ENCODE measurements at places on chromosomes 3 and 15. TPM values are rescaled to one million over a fixed set of nuclear protein-coding genes. Genes with fewer than 3 reads are reported as not detected.

- DNase-seq, result no peak
These were observed 10.5 kb downstream of the IL17RD start for GRCh38 chr3:57154470-57155309.

- DNase-seq, result peak; percentile 76
These were observed 37.8 kb downstream of the HMCES start for GRCh38 chr3:129316248-129317013.

NOX5 gene
- total RNA-seq, result not detected

DNA sequence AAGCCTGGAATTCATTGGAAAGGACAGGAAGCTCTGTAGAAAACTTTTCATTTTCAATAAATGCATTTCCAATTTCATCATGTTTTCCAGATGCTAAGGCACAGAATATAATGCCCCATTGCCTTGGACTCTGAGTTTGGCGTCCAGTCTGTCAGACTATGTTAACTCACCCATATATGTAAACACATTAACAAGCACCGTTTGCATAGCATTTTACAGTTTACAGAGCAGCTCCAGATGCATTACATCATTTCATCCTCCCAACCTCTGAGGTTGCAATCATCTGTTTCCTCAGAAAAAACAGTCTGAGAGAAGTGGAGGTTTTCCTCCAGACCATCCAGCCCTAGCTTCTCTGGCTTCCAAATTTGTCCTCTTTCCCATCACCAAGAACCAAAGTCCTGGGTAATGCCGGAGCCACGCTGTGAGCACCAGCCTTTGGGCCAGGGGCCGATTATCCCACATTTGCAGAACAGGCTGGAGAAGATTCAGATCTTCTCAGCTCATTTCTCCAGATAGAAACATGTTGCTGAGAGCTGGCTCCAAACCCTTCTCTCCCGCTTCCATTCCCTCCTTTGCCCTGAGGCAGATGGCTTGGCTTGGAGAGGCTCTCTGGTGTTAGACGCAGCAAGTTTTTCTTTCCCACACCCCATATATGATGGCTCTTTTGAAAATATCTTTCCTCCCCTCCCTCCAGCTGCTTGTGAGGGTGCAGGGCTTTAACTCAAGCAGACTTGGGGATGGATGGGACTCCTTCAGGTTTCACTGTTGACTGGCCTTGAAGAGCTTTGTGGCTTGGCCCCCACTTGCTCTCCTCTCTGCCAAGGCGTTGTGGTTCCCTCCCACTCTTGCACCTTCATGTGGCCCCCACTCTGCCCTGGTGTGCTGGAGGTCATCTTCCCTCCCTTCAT, 26.0 kb downstream of the CYP19A1 start:
- no peak for DNase-seq

DNA sequence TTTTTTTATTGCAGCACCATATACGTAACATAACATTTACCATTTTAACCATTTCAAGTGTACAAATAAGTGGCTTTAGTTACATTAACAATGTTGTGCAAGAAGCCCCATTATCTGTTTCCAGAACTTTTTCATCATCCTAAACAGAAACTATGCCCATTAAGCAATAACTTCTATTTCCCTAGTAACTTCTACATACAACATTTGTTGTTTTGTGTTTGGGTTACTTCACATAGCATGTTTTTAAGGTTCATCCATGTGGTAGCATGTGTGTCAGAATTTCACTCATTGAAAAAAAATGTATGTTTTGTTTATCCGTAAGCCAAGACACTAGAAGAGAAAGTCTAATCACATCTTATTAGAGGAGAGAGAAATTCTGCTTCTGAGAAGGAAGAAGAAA, 450.5 kb upstream of the PDZRN3 start:
- no peak for DNase-seq

GRCh38 chr3:171566803-171567422, 106.7 kb upstream of the TNIK start:
- peak; percentile 45 for DNase-seq

- DNase-seq, result no peak
These were observed 475.4 kb downstream of the OCA2 start for GRCh38 chr15:27623560-27624305.

DNA sequence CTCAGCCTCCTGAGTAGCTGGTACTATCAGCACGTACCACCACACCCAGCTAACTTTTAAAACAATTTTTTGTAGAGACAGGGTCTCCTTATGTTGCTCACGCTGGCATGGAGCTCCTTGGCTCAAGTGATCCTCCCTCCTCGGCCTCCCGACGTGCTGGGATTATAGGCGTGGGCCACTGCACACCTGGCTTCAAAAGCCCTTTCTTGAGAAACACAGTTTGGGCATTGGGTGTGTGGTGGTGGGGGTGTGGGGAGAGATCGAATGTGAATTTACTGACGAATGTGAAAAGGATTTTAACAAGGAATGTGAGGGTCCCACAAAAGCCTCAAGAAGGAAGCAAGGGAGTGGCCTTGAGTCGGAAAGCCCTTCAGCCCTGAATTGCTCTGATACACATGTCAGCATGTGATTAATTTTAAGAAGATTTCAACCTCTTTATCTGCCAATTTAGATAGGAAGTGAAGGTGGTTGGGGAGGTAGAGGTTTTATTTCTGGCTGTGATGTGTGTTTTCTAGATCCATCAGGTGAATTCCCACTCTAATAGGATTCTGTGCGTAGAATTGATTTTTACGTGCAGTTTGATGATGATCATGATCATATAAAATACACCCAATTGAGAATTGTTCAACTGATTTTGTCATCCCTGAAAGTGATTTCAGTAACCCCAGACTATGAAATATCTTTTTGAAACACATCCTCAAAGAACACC, 1.1 kb downstream of the CCR4 start:
- no peak for DNase-seq

- peak; percentile 67 for DNase-seq
These were observed 146.0 kb downstream of the CHST2 start for GRCh38 chr3:143265501-143266070.

DNA sequence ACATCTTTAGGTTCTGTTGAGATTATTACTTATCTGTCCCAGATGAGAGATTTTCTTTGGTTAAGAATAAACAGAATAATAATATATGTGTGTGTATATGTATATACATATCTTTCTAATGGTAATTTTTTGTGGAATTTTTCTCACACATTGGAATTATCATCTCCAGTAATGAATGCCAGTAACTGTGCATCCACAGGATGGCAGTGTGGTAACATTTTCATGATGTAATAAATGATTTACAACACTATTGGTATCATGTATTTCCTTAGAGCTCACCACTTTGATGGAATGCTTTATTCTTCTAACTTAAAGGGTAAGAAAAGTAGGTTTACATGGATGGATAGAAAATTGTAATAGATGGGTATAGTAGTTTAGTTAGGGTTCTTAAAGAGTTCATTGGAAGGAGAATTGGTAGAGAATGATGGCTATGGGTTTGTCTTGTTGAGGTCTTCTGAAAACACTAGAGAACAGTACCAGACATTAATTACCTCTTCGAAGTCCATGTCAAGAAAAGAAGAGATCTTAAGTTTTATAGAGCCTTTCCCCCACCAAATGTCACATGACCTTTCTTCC, 78.1 kb downstream of the STT3B start:
- peak; percentile 43 for DNase-seq

GRCh38 chr3:186115239-186115996, 6.5 kb upstream of the ETV5 start:
- DNase-seq, result no peak

DNA sequence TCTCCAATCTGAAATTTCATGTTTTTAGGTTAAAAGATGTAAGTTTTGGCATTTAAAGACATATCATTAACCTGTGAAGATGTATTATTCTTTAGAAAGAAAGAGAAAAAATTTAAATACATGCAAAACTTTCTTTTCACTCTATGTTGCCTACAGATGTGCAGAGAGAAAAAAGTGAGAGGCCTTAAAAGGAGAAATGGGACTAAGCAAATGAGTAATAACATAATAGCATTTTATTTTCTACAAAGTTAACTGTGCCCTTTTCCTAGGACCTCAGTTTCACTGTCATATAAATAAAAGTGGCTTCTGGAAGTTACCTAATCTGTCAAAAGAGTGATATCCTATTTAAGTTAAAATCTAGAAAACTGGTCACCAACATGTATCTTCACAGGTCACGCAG, 16.1 kb downstream of the DAZL start:
- DNase-seq, result no peak

GRCh38 chr15:59536553-59536952, 75.0 kb upstream of the GCNT3 start:
- no peak for DNase-seq

DNA sequence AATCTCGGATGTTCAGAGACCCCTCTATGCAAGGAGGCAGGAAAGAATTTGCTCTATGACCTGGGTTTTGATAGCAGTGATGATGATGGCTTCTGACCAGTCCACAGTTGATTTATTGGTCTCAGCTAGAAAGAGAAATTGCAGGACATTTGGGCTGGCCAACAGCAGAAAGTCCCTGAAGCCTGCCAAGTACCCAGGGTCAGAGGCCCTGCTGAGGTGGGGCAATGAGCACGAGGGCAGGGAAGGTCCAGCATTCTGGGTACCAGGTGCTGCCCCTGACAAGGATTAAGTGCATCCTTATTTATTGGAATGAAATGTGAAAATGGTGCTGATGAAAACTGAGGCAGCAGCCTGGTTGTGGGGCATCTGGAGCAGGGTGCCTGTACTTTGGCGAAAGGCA, 19.8 kb downstream of the C3orf62 start:
- DNase-seq, result no peak

DNA sequence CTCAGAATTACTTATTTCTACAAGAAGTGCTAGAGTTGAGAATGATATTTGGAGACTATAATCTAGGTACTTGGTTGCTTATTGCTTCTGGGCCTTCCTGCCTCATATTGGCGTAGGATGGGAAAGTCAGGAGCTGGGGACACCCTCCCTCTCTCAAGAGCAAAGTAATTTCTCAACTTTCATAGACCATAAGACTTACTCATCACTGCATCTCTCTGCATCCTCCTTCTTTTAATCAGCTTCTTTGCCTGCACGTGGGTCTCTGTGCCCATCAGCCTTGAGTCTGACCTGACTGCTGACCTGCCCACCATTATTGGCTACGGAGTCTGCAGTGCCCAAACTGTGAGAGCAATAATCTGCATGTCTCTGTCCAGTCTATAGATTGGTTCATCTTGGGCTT, 27.3 kb upstream of the XIRP1 start:
- no peak for DNase-seq

FANCD2 gene
- total RNA-seq, result 41.3 TPM

DNA sequence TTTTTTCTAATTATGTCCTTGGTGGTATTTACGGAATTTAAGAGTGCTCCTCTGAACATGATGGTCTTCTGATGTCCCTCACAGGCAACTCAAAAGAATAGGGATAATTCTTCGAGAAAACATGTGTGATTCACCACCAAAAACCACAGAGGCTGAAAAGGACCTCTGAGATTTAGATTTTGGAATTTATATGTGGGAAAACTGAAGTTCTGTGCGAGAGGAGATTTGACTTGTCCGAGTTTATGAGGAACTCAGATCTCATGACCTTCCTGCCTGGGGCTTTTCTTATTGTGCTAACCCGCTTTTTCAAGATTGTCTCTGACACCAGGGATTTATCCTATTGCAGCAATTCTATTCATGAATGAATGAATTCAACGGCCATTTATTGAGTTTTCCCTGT, 142.4 kb downstream of the FAM43A start:
- peak; percentile 16 for DNase-seq

PRSS50 gene
- not detected for total RNA-seq

GRCh38 chr15:59528961-59529402, 82.6 kb upstream of the GCNT3 start:
- peak; percentile 85 for DNase-seq

- DNase-seq, result peak; percentile 22
These were observed 300.6 kb upstream of the KCNH8 start for GRCh38 chr3:18847583-18848197.

STRIT1 gene
- total RNA-seq, result not detected

DNA sequence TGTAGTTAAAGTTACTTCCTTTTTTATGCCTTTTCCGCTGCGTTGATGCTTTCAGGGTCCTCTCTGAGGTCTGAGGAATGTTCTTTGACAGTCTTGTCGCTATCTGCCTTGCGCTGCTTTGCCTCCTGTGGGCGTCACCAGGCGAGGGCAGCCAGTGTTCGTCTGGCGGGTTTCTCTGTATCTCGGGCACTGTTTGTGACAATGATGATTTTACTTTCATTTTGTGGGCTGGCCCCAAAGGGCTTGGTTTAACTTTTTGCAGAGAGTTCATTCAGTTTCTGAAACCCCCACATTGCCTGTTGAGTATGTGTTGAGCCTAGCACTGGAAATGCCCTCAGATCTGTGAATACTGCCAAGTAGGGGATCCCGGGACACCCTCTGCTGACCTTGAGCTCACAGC, 24.6 kb upstream of the SACM1L start:
- no peak for DNase-seq

UROC1 gene
- total RNA-seq, result not detected

GRCh38 chr3:150627557-150627956, 24.4 kb downstream of the SELENOT start:
- no peak for DNase-seq

- DNase-seq, result no peak
These were observed 116.4 kb upstream of the RAD18 start for GRCh38 chr3:9079676-9080075.

SLC51A gene
- not detected for total RNA-seq

CD200 gene
- total RNA-seq, result not detected

DNA sequence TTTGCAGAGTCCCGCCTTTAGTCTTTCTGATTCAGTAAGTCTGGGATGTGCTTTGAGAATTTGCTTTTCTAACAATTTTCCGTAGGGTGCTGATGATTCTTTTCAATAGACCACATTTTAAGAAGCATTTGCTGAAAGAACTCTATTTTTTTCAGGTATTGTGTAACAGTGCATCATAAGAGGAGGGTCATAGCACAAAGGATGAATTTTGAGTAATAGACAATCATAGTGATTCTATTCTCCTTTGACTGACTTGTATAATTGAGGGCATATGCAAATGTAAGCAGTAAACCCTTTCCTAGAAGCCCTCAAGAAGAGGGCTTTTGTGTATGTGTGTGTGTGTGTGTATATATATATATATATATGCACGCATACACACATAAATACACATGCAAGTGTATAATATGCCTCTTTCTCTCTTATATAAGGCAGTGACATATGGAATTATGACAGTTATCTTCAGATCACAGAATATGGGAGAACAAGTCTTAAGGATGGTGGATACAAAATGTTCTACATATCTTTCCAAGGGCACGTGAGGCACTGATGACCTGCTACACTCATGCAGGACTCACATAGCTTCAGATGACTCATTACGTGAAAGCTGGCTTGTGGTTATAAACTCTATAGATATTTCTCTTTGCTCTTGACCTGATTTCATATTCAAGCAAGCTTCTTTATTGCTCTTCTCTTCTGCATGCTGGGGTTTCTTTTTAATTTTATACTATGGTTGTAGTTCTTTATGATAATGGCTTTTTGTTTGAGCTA, 6.5 kb upstream of the PLSCR1 start:
- DNase-seq, result peak; percentile 86

OR5K2 gene
- total RNA-seq, result not detected

Data from A172 (cell line).